Lung microvascular endothelial cell (primary cell): ENCODE measurements at places on chromosomes 4 and X. TPM values are rescaled to one million over a fixed set of nuclear protein-coding genes. Genes with fewer than 3 reads are reported as not detected.

The PDGFC gene
- total RNA-seq: 15.3 and 38.1 TPM in 2 replicates

The NLGN4X gene
- 0.22 and 0.40 TPM in 2 replicates for total RNA-seq

DNA sequence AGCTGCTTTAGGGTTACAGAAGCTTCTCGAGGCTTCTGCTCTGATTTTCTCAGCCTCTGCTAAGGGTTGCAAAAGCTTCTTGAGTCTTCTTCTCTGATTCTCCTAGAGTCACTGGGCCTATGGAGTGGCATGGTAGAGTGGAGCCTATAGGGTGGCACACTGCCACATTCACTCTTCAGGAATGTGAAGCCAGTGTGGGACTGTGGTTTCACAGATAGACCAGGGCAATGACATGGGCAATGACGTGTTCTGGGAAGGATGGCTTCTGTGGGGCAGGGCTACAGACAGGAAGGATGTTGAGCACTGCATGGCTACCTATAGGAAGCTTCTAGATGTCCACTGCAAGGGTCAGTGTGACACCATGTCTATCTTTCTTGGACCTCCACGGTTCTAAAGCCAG is 11.0 kb upstream of the MAMLD1 start:
- no peak for DNase-seq

DNA sequence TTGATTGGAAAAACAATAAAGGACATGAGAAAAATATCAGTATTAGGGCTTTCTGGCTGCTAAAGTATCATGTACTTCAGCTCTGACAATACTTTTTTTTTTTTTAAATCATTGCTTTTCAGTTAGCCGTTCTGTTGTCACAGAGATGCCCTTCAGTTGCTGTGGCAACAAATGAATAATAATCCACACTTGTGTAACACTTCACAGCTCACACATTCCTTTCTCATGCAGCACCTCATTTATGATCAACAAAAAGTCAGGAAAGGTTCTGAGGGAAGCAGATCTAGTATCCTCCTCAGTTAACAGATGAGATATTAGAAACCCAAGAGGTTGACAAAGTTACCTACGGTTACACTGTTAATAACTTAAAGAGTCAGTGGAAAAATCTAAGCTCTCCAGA is 444.2 kb upstream of the SLIT2 start:
- no peak for DNase-seq

GRCh38 chrX:14698790-14699189 is 169.5 kb downstream of the GLRA2 start:
- no peak for DNase-seq

- peak; percentile 29 for DNase-seq
These were observed at the start of gene KLHL13 for GRCh38 chrX:118116713-118117550. KLHL13 (minus strand) TSS chrX:118116810; CDS start chrX:118028473, 88,337 bp downstream.
